Bronchial smooth muscle cell (primary cell): ENCODE measurements at places on chromosomes 11 and 22. TPM values are rescaled to one million over a fixed set of nuclear protein-coding genes. Genes with fewer than 3 reads are reported as not detected.

Gene RCOR2
- total RNA-seq: 3.5 and 4.9 TPM in 2 replicates

Gene SEC14L6
- total RNA-seq: 0.16 and 0.60 TPM in 2 replicates

Gene CLMP
- total RNA-seq: 80.1 and 139 TPM in 2 replicates

Gene OR52N4
- 0.17 TPM in 1 of 2 replicates, not detected in the other for total RNA-seq

Gene CATSPER1
- under 0.01 TPM in 1 of 2 replicates, not detected in the other for total RNA-seq
